ENCODE measurements at places on chromosomes 5 and 9. TPM values are rescaled to one million over a fixed set of nuclear protein-coding genes. Genes with fewer than 3 reads are reported as not detected.

DNA sequence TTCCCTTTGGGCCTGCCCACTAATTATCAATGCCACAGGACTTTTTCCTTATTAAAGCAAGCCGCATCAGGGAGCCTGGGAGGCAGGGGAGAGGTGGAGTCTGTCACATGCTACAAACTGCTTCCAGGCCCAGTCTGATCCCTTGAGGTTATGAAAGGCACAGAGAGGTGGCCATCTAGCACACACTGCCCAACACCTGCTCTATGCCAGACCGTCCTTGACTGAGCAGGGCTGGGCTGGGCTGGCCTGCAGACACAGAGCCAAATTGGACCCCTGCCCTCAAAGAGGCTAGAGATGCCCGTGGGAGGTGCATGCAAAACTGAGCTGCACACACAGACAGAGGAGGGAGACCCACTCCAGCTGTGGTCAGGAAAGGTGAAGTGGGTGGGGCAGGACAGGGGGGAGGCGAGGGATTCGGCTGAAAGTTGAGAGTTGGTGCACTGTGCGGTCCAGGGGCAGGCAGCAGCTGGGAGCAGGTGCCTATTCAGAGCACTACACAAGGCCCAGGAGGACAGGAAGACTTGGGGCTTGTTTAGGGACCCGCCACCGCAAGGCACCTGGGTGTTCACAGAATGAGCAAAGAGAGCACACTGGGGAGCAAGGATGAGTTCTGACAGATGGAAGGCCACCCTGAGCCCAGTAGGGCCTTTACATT, 36.4 kb upstream of the TCF7 start:
- DNase-seq: no peak

DNA sequence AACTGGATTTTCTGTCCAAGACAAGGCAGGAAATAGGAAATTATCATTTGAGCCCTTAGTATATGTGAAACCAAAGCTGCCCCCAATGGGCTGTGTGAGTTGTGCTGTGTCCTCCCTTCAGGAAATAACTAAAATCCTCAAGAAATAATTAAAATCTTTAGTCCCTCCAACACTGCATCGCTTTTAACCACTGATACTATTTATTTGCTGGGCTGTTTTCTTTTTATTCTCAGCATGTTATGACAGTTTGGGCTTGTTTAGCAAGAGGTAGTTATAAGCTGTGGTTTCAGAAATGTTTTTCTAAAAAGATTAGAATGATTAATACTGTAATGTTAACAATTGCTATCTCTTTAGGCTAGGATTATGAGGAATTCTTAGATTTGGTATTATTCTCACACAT, 187.0 kb upstream of the KCNN2 start:
- no peak for DNase-seq

GRCh38 chr5:1950708-1951103, 68.0 kb upstream of the IRX4 start:
- DNase-seq: no peak

DNA sequence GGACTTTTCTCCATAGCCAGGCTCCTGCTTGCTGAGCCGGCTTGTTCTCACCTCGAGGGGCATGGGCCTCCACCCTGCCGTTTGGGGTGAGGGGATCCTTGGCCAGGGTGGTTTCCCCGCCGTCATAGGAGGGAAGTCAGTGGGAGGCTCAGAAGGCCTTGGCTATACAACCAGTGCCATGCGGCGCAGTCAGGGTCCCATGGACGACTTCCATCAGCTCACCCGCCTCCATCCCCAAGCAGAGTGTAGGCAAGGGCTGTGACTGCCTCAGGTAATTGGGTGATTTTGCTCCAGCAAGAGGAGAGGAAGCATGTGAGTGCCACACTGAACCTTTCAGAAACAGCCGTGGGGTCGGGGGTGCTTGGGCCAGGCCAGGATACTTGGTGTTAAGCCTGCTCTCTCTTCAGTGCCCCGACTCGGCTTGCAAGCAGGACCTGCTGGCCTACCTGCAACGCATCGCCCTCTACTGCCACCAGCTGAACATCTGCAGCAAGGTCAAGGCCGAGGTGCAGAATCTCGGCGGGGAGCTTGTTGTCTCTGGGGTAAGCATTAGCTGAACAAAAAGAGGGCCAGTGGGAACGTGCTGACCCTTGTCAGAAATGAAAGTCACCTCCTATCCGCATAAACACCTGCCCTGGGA, 57.2 kb upstream of the LRRTM2 start:
- DNase-seq: peak; percentile 32

- no peak for DNase-seq
These were observed 510.9 kb upstream of the ZNF608 start for GRCh38 chr5:125257057-125257972.

Gene RASGEF1C
- total RNA-seq: 0.09 TPM

DNA sequence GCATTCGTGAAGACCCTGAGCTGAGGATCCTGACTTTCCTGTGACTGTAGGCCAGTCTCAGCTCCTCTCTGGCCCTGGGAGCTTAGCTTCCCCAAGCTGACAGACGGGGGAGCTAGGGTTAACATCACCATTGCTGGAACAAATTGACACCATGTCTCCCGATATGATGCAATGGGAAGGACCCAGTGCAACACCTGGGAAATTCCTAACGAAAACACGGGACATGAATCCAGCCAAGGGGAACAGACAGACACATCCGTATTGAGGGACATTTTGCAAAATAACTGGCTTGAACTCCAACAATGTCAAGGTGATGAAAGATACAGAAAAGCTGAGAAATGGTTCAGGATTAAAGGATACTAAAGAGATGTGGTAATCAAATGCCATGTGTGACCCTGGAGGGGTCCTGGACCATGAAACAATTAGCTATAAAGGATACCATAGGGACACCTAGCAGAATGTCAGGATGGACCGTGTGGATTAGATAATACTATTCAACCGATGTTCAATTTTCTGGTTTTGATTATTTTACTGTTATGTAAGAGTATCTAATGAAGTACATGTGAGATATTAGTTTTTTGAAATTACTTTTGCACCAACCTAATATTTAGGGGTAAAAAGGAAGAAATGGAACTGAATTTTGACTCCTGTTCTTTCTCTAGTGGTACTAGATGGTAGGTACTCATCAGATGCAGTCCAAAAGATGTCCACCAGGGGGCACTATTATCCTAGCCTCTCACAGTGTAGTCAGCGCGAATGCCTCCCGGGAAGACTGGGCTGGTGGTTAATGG, 52.7 kb downstream of the NDST1 start:
- DNase-seq: peak; percentile 89

GRCh38 chr9:34343090-34343489, 13.7 kb downstream of the NUDT2 start:
- DNase-seq: no peak

DNA sequence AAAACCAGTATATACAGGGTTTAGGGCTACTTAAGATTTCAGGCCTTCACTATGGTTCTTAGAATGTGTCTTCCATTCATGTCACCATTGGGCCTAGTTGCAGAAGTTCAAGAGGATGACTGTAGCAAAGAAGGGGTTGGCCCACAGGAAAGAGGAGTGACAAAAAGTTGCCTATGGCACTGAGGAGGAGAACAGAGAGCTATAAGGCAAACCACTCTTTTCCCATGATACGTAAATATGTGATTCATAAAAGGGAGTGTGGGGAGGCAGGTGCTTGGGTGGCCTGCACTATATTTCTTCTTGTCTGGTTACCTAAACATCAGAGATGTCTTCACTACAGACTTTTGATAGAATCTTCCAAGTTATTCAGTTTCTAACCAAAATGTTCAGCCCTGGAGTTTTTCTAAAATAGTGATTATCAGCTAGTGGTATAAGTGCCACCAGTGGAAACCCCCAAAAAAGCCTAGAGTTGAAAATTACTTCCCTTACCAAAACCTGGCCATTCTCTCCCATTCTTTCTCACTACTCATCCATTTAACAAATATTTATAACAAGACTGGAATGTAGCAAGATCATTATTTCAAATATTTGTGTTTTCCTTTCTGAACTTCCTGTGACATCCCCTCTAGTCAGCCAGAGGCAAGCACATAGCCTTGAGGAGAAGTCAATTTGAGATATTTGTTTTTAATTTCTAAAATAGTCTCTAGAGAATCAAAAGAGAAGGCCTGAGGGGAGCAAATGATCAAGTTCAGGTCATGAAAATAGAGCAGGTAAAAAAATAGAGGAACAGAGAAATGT, 367.4 kb downstream of the EFNA5 start:
- no peak for DNase-seq

Gene GABRP
- total RNA-seq: not detected

GRCh38 chr5:139514486-139514856, 31.9 kb upstream of the STING1 start:
- DNase-seq: no peak

DNA sequence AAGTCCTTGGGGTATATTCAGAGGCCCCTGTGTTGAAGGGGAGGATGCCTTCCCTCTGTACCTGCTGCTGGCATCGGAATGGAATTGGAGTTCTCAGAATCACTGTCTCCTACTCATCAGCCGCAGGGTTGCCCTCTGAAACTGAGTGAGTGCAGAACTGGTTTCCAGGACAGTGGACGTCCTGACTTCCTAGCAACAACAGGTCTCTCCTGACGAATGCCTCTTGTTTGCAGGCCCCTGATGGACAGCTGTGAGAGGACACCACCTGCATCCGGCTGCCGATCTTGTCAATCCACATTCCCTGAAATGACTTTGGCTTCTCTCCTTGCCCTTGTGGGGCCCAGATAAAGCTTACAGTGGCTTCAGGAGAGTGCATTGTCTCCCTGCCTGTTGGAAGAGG, 274.5 kb downstream of the NSG2 start:
- no peak for DNase-seq

GRCh38 chr5:94159144-94159543, 417.7 kb upstream of the POU5F2 start:
- DNase-seq: no peak

GRCh38 chr9:21624675-21625644, 142.8 kb upstream of the IFNE start:
- no peak for DNase-seq

- DNase-seq: no peak
These were observed 52.2 kb downstream of the ABHD17B start for GRCh38 chr9:71858812-71859211.

DNA sequence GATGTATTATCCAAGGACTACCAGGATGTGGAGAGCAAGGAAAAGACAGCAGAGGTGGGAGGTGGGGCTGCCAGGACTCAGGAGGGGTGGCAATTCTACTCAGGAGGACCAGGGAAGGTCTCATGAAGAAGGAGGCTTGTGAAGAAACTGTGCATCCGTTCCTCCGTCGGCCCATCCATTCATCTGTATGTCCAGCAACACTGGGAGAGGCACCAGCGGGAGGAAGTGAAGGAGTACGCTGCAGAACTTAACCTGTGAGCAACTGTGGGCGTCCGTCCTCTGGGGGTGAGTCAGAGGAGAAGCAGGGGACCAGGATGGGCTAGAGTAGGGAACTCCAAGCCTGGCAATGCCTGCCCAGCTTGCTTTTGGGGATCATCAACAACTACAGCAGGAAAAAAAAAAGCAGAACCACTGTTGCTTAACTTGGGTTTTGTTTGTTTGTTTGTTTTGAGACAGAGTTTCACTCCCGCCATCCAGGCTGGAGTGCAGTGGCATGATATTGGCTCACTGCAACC, 47.3 kb upstream of the NEURL1B start:
- no peak for DNase-seq

GRCh38 chr5:142441616-142442015, 116.8 kb upstream of the SPRY4 start:
- DNase-seq: no peak

DNA sequence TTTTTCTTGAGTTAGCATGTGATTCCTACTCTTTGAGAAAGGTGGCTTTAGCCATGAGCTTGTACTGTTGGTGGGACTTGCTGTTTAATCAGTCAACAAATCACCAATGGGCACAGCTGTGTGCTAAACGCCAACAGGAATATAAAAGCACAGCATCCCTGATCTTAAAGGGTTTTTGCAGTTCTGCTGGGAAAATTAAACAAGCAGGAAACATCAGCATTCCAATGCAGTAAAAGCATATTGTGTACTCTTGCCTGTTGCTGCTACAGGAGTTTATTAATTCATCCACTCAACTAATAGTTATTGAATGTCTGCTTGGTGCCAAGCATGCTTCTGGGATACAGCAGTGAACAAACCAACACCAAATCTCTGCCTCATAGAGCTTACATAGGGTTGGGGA, 27.4 kb upstream of the F2RL1 start:
- no peak for DNase-seq

GRCh38 chr9:77952635-77953328, 78.8 kb downstream of the GNAQ start:
- no peak for DNase-seq

- no peak for DNase-seq
These were observed 78.4 kb downstream of the MAP1B start for GRCh38 chr5:72185496-72186329.

GRCh38 chr5:1651971-1652872, 128.5 kb upstream of the LPCAT1 start:
- DNase-seq: no peak

Gene TXN
- total RNA-seq: 111 TPM

- no peak for DNase-seq
These were observed 257.9 kb upstream of the ADAMTS16 start for GRCh38 chr5:4882186-4882585.

GRCh38 chr5:161286066-161286655, 260.4 kb downstream of the GABRB2 start:
- DNase-seq: no peak

Gene EXOSC2
- 16.6 TPM for total RNA-seq

Gene PCDHGB4
- total RNA-seq: 2.8 TPM

- DNase-seq: no peak
These were observed 7.3 kb downstream of the COL5A1 start for GRCh38 chr9:134648701-134649530.

Gene ZNF462
- total RNA-seq: 2.1 TPM

Gene SV2C
- under 0.01 TPM for total RNA-seq

GRCh38 chr5:55421074-55421529, 113.3 kb downstream of the MTREX start:
- DNase-seq: no peak

Gene PCDHA7
- not detected for total RNA-seq

DNA sequence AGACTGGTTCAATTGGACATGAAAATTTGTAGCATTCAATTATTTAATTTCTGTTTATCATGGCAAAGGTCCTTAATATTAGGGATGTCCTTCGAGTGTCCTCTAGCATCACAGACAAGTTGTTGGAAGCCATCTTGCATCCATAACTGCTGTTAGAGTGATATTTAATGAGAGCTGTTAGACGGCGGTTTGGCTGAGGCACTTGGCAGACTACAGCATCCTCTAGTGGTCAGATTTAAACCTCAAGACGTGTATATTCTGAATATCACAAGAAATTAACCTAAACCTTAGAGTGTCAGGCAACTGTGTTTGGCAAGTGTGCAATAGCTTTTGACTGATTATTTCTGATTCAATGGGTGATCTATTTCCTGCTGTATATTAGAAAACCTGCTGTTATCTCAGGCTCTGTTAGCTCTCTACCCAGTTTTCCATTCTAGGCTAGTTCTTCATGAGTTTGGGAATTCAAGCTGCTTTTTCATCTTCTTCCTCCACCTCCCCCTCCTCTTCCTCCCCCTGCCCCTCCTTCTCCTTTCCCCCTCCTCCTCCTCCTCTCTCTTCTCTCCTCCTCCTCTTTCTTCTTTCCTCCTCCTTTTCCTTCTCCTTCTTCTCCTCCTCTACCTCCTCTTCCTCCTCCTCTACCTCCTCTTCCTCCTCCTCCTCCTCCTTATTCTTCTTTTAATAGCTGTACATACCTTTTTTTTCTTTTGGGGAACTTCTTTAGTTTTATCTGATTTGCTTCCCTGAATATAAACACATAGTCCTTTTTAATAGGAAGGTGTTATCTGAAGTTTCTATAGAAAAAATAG, 8.6 kb downstream of the SPINK1 start:
- DNase-seq: no peak

GRCh38 chr5:149845601-149846000, 99.0 kb downstream of the PDE6A start:
- no peak for DNase-seq

Gene KCNIP1
- total RNA-seq: 0.08 TPM

Data from liver (tissue), 10 donors.